ENCODE measurements at places on chromosomes 7 and 10. TPM values are rescaled to one million over a fixed set of nuclear protein-coding genes. Genes with fewer than 3 reads are reported as not detected.
A peak's percentile ranks its signal among the peaks of the same experiment; 100 is the strongest.

HOXA11 gene
- 1.4 TPM for total RNA-seq

APBB1IP gene
- total RNA-seq: 6.4 TPM

GPR37 gene
- 0.20 TPM for total RNA-seq

MYL10 gene
- total RNA-seq: not detected

FMC1 gene
- total RNA-seq: 42.9 TPM

STAG3 gene
- total RNA-seq: 2.5 TPM

LRRN3 gene
- 3.4 TPM for total RNA-seq

PAX4 gene
- total RNA-seq: not detected

PPP1R3C gene
- not detected for total RNA-seq

ZNF25 gene
- 6.8 TPM for total RNA-seq

GCK gene
- total RNA-seq: 2.4 TPM

MMRN2 gene
- total RNA-seq: 0.60 TPM

FAM25G gene
- total RNA-seq: not detected

DNA sequence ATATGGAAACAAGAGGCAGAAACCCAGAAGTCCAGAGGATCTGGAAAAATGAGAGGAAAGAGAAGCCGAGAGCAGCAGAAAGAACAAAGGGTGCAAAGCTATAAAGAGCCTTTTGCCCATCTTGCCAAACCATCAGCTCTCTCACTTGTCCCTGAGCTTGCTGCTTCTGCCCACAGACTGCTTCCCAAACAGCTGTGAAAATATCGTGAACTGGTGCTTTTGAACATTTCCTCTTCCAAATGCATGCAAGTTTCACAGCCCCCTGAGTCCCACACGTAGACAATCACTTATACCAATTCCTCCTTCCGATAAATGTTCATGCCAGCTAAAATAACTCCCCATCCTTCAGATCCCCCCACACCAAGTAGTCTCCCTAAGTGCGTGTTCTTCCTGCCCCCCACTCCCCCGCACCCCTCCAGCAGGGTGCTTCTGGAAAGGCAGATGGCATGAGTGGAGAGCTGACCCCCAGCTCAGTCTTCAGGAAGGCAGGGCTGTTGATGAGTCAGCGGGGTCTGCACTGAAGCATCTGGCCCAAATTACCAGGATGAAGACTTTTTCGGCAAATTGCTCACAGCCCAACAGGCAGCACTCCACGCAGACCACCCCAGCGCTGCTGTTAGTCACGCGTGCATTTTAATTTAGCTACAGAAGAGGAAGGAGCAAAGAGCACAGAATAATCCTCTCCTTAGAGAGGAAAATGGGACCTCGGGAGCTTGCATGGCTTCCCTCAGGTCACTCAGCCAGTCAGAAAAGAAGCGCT lies 76.1 kb upstream of the KCNMA1 start:
- DNase-seq: peak; percentile 50

DNA sequence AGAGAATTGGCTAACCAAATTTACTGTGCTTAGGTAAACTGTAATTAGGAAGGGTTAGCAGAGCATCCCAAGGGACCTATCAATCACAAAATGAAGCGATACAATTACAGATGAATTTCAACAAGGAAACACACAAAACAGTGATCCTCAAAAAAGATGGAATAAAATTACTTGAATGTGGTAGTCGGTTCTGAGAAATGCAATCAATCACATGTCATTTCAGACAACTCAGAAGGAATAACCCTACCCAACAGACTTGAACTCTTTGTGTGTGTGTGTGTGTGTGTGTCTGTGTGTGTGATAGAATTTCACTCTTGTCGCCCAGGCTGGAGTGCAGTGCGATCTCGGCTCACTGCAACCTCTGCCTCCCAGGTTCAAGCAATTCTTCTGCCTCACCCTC lies 43.5 kb downstream of the ST8SIA6 start:
- no peak for DNase-seq

GRCh38 chr10:9147475-9147874 lies 1093.0 kb downstream of the GATA3 start:
- DNase-seq: no peak

- DNase-seq: no peak
Observed at GRCh38 chr7:68155676-68156075, 1159.0 kb downstream of the TYW1 start.

GRCh38 chr10:78935697-78936407 lies 132.9 kb upstream of the ZMIZ1 start:
- no peak for DNase-seq

- DNase-seq: no peak
Observed at GRCh38 chr10:49008505-49009198, 69.0 kb upstream of the LRRC18 start.

DNA sequence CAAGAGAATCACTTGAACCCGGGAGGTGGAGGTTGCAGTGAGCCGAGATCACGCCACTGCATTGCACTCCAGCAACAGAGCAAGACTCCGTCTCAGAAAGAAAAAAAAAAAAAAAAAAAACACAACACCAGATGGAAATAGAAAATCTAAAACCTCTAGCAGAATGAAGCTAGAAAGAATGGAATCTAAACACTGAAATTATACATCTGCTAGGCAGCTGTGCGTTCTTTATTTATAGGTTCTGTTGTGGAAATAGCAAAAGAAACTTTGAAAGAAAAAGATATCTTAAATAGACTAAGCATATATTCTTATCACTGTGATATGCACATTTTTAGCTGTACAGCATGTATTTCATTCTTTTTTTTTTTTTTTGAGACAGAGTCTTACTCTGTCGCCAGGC lies 17.1 kb downstream of the BMPR1A start:
- DNase-seq: no peak

GRCh38 chr7:146235195-146235594 lies 118.6 kb downstream of the CNTNAP2 start:
- no peak for DNase-seq

GRCh38 chr10:44293306-44293778 lies 91.6 kb downstream of the CXCL12 start:
- peak; percentile 32 for DNase-seq

- DNase-seq: no peak
Observed at GRCh38 chr7:4709187-4709586, 27.1 kb downstream of the FOXK1 start.

DNA sequence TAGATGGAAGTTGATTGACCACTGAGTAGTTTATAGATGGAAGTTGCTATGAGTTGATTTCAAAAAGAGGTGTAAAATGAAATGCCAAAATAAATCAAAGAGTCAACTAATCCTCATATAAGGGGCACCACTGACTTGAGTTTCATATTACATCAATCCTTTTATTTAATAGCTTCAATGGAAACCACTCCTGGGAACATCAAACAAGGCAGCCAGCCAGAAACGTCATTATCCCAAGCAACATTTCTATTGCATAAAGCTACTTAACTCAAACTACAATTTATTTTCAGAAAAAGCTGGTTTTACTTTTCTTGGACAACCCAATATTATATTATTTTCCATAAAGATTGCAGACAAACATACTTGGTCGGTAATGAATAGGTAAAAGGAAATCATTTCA lies 162.1 kb downstream of the TSPAN12 start:
- DNase-seq: no peak

DNA sequence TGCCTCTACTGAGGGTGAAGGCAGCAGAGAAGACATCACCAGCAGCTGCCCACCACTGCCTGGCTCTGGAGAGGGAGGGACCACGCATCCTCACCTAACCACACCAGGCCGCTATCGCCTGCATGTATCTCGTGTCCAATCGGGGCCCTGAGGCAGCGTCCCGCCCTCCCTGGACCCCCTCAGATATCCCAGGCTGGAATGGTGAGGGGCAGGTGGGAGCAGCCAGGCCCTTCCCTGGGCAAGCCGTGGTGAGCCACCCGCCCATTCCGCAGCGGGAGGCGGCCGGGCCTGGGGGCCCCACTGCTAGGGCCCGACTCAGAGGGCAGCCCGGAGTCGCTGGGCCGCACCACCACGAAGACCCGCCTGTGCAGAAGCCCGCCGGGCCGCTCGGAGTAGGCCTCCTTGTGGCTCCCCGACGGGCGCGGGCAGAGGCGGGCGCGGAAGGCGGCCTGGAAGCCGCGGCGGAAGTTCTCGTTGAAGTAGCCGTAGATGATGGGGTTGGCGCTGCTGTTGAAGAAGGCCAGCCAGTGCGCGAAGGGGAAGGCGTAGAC lies 21.6 kb upstream of the PPA1 start:
- DNase-seq: no peak

- DNase-seq: no peak
Observed at GRCh38 chr10:119090026-119090795, 9.6 kb upstream of the EIF3A start.

DNA sequence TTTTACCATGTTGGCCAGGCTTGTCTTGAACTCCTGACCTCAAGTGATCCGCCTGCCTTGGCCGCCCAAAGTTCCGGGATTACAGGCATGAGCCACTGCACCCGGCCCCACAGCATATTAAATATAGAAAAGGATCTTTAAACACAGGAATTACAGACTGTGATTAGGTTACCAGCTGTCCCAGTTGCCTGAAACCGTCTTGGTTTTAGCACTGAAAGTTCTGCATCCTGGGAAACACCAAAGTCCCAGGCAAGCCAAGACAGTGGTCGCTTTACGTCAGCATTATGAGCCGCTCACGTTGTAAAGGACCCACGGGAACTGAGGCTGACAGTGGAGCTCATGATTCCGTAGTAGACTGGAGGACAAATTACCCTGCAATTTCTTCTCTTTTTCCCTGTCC lies 69.0 kb upstream of the FAM180A start:
- no peak for DNase-seq

DNA sequence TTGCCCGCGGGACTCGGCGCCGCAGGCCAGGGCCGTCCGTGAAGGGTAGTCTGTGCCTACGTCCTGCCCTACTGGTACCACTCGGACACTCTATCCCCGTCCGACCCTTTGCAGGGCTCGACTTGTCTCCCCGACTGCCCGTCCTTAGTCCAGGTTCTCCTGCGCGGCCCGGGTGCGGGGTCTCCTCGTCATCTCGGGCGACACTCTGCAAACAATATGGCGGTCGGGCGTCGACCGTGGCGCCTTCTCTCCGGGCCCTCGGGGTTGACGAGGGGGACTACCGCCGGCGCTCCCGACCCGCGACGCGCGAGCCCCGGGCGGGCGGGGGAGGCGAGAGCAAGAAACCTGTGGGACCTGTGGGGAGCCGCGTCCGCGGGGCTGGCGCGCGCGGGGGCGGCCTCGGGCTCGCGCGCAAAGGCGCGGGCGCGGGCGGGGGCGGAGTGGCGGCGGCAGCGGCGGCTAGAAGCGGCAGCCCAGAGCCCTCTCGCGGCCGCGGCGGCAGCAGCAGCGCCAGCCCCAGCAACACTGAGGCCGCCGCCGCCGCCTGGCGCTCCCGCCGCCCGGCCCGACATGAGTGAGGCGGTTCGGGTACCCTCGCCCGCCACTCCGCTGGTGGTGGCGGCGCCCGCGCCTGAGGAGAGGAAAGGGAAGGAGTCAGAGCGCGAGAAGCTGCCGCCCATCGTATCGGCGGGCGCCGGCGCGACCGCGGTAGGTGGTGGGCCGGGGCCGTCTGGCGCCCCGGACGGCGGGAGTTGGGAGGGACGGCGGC lies at the start of gene HECTD2:
Gene HECTD2 (plus strand): TSS at position 476 of the 769 bp plus-strand sequence. CDS start 95 bp downstream, at position 571.
- peak; percentile 74 for DNase-seq

- no peak for DNase-seq
Observed at GRCh38 chr10:74854610-74855009, 28.2 kb downstream of the KAT6B start.

GRCh38 chr7:33446551-33446950 lies 317.2 kb downstream of the BBS9 start:
- no peak for DNase-seq

- DNase-seq: peak; percentile 56
Observed at GRCh38 chr7:40880581-40880980, 745.8 kb downstream of the SUGCT start.

DNA sequence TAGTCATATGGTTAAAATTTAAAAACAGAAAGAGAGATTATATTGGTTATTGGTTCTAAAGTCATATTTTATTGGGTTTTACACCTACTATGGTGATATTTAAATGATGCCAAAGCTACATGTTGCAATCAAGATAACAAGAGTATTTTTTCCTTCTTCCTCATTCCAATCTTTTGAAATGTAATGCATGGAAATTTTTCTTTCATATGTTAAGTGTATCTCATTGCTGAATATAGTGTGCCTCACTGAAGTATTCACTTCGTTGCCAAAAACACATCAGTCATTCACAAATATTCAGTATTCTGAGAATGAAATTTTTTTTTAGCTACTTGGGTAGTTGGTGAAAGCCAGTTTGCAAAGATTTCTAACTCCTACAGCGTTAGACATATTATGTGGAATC lies 19.5 kb downstream of the HDAC9 start:
- DNase-seq: peak; percentile 28

DNA sequence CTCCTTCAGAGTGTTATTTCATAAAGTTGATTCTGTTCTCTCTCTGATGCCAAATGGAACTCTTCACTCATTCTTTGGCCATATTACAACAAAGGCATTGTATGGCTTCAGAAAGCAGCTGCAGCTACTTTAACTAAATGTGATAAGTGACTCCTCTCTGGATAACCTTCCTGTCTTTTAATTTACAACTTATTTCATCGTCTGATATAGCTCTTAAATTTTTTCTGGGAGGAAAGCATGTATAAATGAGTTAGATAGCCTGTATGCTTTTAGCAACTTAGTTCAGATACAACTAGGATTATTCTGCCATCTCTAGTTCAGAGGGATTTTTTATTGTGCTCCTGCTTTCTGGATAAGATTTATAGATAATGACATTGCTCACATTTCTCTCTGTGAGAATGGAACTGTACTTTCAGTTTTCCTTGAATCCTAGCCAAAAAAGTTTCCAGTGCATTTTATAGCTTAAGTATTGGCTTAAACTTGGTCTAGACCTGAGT lies 57.5 kb downstream of the KLHDC10 start:
- peak; percentile 18 for DNase-seq

DNA sequence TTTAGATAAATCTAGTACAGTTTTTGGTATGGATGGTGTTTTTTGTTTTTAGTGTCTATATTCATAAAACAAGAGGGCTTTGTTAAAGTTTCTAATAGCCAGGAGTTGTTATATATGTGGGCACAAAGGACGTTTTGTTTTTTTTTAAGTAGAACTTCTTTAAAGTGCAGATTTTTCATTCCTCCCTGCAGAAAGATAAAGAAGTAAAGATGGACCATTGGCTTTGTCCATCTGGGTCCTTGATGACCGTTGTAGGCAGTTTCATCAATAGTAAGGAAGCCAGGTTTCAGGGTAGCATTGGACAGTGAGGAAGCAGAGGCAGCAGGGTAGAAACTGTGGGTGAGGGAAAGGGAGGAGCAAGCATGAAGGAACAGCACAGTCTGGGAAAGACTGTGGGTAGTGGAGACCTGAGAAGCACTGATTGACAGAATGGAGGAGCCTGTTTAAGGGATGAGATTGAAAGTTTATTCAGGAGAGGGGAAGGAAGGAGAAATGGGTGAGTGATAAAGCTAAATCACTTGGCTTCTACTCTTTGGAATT lies 5.3 kb downstream of the CALU start:
- DNase-seq: no peak

Measured in RPMI7951 (cell line).